Activated T-helper 1 cell treated with Interleukin-2 at 50 U/mL for 16 hours (primary cell): ENCODE measurements at places on chromosomes 1 and 21.

DNA sequence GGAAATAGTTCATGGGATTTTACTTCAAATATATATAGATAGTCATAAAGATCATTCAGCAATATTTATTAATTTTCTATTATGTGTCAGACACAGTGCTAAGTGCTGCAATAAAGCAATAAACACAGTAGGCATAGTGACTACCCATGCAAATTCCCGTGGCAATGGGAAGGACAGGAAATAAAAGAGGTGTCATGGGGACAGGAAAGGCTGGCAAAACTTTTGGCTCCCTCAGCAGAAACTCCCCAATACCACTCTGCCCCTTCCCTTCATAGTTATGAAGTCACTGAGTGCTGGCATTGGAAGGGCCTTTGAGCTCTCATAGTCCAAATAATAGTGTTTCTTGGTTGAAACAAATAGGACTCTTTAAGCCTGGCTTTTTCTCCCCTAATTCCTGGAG lies 104.4 kb upstream of the DPT start:
- DNase-seq: no peak

DNA sequence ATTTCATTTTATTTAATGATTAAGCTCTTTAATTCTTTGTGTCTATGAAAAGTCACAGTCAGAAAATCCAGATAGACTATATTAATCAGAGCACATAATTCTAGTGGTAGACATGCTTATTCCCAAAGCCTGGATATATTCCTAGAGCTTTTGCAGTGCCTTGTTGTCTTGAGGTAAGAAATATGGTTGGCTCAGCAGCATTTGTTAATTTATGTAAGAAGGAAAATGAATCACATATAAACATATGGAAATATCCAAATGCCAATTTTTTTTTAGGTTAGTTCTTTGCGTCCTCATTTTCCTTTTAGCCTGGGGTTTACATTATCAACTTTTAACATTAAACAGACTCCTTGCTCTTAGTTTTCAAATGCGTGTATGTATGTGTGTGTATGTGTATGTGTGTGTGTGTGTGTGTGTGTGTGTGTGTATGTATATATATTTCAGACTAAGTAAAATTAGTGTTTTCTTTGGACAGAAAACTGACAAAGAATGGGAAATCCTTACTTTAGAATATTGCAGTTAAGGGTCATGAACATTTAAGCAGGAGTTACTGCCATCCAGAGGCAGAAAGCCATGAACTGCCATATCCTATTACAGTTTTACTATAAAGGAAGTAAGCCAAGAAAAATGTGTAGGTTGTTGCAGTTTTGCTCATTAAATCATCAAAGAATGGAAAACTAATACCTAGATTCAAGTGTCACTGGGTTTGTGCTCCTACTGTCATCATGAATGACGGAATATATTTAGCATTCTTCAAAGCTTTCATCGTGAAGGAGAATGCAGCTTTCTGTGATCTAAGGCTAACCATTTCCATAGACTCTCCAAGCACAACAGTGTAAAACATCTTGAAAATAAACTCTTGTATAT lies 477.1 kb upstream of the NR5A2 start:
- DNase-seq: no peak

GRCh38 chr1:180503280-180503862 lies 994 bp upstream of the ACBD6 start:
- DNase-seq: no peak

GRCh38 chr1:201742476-201742875 lies 86.5 kb upstream of the IPO9 start:
- no peak for DNase-seq
